ENCODE measurements at places on chromosomes 5 and 9.

DNA sequence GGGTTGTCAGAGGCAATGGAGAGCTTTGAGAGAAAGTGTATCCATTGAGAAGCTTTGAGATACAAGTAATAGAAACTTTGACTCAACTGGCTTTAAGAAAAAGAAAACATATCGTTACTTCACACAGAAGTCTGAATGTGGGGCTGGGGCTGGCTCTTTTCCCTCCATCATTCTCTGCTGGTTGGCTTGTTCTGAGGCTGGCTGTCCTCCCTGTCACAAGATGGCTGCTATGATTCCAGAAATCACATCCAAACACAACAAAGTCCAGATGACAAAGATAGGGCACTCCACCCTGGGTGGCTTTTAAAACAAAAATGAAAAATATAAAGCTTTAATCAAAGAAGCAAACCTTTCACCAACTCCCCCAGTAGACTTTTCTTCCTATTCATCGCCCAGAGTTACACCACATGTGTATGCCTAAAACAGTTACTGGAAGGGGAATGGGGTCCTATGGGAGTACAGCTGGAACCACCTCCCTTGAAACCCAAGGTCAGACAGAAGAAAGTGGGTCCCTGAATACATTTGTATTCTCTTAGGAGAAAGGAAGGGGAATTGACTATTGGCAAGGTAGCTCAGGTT lies 284.3 kb downstream of the GAS1 start:
- no peak for DNase-seq

DNA sequence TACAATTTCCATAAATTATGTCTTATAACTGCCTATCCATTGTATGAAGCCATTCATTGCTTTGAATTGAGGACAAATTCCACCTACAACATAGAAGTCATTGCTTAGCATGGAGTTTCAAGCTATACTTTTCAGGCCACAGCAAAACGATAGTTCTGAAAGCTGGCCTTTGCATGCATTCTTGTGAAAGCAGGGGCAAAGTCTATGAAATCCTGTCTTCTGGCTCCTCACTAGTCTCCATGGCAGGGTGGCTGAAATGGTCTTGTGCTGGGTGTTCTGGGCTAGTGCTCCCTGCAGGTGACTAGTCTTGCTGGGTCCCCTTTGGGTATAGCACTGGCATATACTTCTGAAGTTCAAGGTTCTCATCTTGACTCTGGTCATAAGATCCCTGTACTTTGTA lies 353.9 kb upstream of the ZNF608 start:
- DNase-seq, result no peak

DNA sequence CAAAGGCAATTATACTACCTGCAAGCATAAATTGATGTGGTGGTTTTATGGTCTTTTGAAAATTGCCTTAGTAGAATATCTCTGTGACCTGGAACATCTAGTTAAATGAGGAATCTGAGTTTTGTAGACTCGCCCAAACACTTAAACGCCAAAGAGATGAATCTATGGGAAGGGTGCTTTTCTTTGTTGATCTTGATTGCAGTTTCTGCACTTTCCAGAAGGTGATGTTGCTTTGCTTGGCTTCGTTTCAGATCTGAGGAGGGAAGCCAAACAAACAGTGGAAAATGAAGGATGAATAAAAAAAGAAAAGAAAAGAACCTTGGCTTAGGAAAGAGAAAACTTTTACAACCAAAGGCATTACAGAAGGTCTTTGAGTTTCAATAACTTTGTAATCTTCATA lies 1021.2 kb downstream of the NR2F1-AS1 start:
- no peak for DNase-seq

DNA sequence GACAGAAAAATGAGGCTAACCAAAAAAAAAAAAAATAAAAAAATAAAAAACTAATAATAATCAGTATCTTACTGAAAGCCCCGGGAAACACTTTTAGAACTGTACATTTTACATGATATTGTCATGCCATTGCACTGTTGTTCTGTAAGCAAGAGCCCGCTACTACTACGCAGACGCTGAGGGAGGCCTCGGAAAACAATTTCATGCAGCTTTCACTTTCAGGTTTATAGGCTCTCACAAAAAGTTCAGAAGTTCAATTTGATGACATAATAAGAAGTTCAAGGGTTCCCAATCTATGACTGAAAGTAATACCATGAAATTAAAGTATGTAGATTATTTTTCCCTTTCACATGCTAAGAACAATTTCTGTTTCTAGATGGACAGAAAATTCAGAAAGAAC lies 318.3 kb upstream of the ITGA1 start:
- DNase-seq, result peak; percentile 1

DNA sequence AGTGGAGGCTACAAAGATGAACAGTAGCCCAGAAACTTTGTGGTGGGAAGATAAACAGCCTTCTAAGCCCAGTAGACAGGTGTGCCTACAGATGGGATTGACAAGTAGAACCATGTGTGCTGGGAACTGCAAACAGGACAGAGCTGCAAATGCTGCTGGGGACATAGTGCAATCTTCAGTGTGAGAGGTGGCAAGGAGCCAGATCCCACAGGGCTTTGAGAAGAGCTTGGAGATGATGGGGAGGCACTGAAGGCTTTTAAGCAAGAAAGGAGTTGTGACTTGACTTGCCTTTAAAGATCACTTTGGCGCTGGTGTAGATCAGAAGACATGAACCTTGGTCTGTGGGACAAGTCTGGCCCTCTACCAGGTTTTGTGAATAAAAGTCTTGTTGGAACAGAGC lies 675.2 kb downstream of the ACTL7B start:
- no peak for DNase-seq

GRCh38 chr5:2149195-2149539 lies 266.4 kb upstream of the IRX4 start:
- DNase-seq, result peak; percentile 8

GRCh38 chr9:21294904-21295538 lies 10.1 kb downstream of the IFNA5 start:
- DNase-seq, result no peak

GRCh38 chr5:140632366-140633020 lies 482 bp downstream of the CD14 start:
- peak; percentile 60 for DNase-seq

GRCh38 chr5:141683596-141684141 lies 1.6 kb upstream of the ARAP3 start:
- DNase-seq, result no peak

GRCh38 chr9:114226246-114227055 lies 71.1 kb downstream of the COL27A1 start:
- no peak for DNase-seq

DNA sequence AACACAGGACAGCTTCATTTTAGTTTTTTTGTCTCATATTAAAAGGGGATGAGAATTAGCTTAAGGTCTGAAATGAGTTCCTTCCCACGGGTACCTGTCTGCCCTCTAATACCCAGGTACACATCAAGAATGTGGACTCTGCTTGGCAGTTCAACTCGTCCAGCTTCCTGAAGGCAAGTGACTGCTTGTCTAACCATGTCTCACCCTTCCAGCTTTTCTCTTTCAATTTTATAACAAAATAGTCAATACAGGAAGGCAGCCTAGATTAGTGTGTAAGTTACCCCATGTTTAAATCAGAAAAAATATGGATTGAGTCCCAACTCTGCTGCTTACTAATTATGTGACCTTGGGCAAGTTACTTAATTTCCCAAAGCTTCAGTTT lies 50.5 kb upstream of the C5orf46 start:
- no peak for DNase-seq

DNA sequence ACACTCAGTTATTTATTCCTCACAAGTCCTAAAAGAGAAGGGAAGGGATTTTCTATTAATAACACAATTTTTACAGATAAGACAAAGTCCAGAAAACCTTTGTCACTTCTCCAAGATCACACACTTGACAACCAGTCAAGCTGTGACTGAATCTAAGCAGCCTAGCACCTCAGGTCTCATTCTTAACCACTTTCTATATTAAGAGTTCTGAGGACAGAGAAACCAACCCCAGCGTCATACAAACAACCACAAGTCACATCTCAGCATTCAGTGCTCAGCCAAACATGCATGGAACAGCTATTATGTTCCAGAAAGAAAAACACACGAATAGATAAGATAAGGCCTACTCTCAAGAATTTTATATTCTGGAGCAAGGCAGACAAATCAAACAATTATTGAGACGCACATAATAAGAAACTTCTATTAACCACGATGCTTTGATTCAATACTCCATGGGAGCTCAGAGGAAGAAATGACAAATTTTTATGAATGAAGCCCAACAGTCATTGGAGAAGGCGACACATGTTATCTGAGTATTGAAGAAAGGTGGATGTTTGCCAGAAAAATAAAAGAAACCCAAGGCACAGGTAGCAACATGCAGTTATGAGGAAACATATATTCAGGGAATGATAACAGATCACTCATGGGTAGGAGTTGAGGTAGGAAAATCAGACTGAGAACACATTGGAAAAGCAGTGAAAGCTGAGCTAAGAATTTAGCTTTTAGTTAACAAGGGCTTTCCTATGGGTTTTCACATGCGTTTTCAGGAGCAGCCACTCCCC lies 113.1 kb downstream of the HTR4 start:
- no peak for DNase-seq

- no peak for DNase-seq
Observed at GRCh38 chr5:2576823-2577222, 174.7 kb downstream of the IRX2 start.

DNA sequence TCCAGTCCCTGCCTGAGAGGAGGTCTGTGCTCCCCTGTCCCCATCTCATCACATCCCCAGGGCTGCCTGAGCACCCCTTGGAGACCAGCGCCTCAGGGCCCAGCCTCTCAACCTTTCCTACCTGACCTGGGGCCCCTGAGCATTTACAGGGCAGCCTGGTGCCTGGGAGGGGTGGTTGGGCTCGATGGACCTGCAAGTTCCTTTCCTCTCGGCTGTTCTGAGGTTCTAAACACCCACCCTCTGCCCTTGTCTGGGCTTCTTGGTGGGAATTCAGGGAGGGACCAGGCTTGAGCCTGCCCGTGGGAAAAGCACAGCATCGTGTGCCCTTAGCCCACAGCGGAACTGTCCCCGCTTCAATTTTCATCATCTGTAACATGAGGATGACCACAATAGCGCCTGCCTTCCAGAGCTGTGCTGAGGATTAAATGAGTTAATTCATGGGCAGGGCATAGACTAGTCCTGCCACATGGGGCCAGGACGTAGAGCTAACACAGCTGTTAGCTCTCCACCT lies 91.0 kb upstream of the SH3PXD2B start:
- DNase-seq, result no peak

- DNase-seq, result no peak
Observed at GRCh38 chr5:63931836-63932235, 30.4 kb downstream of the HTR1A start.

DNA sequence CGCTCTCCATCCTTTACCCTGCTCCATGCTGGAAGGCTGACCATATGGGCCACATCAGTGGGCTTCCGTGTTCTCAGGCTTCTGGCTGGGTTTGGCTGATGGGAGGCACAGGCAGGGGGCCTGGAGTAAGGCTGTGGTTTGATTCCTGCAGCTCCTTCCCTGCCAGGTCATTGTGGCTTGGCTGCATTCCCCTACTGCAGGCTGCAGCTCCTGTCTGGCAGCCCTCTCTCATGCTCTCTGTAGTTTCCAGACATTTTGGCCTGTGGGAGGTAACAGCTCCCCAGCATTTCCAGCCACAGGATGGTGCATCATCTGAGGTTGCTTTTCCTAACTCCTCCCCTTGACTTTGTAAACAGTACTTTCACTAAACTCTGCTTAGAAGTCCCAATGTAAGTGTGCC lies 102.0 kb upstream of the PTPN3 start:
- DNase-seq, result no peak

GRCh38 chr9:109708451-109708945 lies 71.5 kb upstream of the PALM2AKAP2 start:
- DNase-seq, result no peak

- no peak for DNase-seq
Observed at GRCh38 chr9:73270967-73271721, 119.5 kb downstream of the ANXA1 start.

DNA sequence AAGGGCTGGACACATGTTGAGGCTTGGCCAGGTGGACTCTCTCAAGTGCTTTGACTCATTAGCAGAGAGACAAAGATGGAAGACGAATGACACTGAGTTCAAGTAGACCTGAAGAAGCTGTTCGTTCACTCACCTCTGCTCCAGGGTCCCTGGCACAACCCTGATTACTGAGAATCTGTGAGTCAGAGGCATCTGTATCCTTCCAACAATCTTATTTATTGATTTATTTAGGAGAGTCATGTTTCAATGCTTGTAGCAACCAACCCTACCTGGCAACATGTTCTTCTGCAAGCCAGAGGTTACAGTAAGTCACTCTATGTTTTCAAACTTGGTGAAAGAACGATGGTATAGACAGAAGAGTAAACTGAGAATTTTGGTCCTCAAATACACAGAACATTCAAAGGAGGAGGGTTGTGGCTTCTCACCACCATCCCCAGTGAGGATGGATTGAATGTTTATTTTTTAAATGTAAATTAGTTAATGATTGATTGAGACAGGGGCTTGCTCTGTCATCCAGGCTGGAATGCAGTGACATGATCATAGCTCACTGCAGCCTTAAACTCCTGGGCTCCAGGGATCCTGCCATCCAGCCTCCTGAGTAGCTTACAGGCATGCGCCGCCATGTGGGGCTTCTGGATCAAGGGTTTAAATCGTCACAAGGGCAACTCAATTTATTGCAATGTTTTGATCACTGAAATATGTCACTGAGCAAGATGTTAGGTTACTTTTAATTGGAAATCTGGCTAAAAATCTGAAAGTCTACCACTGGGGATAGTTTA lies 55.7 kb upstream of the CARTPT start:
- no peak for DNase-seq

DNA sequence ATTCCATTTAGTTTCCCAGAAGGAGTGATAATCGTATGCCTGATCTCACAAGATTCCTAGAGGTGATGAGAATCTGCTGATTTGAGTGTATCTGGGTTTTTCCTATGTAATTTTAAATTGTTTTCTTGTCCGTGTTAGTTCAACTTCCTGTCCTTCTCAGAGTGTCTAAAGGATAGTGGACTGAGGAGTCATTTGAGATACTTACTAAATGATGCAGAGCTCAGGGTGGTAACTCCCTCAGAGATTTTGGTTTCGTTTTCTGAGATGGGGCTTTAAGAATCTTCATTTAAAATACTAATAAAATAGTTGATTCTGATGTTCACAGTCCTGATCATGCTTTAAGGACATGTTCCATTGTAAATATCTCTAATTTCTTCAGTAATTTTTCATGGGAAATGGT lies 30.3 kb downstream of the MELK start:
- DNase-seq, result no peak

DNA sequence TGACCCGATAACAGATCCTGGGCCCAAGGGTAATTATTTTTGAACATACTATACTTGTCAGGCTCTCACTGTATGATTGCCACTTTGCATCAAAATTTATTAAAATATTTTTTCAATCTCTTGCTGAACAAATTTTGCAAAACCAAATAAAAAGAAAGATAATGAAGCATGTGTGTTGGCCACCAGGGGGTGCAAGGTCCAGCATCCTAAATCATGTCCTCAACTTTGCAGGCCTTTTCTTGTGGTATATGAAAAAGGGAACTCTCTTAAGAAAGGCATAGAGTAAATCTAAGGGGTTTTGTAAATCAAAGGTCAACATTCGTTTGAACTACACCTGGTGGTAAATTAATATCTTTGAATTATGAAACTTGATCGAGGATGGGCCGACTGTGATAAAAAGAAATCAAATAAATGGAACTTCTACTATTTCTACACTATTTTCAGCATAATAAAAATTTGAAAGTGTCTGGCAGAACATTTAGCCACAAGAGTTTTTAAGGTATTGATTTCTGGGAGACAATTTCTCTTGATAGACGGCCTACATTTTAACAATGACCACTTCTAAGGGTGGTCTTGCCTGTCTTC lies 676.5 kb downstream of the DMRTA1 start:
- no peak for DNase-seq

- DNase-seq, result no peak
Observed at GRCh38 chr5:124990723-124991122, 244.3 kb upstream of the ZNF608 start.
